Spleen (tissue), 13 donors: ENCODE measurements at places on chromosomes 7 and 10. TPM values are rescaled to one million over a fixed set of nuclear protein-coding genes. Genes with fewer than 3 reads are reported as not detected.

Gene CUZD1
- 1.2 TPM for total RNA-seq

Gene EN2
- total RNA-seq = not detected

DNA sequence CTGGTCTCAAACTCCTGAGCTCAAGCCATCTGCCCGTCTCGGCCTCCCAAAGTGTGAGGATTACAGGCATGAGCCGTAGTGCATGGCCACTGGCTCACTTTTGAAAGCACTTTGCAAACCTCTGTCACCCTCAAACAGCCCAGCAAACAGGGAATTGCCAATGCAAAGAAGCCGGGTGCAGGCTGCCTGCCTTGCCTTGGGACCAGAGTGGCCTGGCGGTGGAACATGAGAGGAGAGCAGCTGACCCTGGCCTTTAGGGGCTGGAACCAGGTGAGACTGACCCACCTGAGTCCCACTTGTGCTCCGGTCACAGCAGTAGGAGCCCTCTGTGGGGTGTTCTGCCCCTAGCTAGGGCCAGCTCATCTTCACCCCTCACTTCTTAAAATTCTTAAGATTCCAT lies 237.1 kb upstream of the GALNT17 start:
- DNase-seq = no peak
- no peaks in the 10 kb centered on the region for H3K4me1 ChIP-seq
- H3K36me3 ChIP-seq = no peaks in the 10 kb centered on the region
- H3K27me3 ChIP-seq = no peaks in the 10 kb centered on the region
- H3K27ac ChIP-seq = no peak overlapping the region

GRCh38 chr7:19139706-19140327 lies 5.4 kb downstream of the FERD3L start:
- peaks cover 32% of the 10 kb centered on the region for H3K27me3 ChIP-seq
- DNase-seq = no peak

GRCh38 chr10:115861864-115862263 lies 411.1 kb downstream of the GFRA1 start:
- no peaks in the 10 kb centered on the region for H3K27me3 ChIP-seq
- H3K27ac ChIP-seq = no peak overlapping the region
- no peak overlapping the region for H3K4me3 ChIP-seq
- DNase-seq = no peak
- H3K36me3 ChIP-seq = no peaks in the 10 kb centered on the region

- no peak for DNase-seq
- no peaks in the 10 kb centered on the region for H3K27me3 ChIP-seq
- H3K4me3 ChIP-seq = no peak overlapping the region
- H3K4me1 ChIP-seq = peaks cover 41% of the 10 kb centered on the region
Measured at GRCh38 chr10:78768041-78768835, 300.5 kb upstream of the ZMIZ1 start.

GRCh38 chr7:147771344-147771743 lies 819.2 kb upstream of the C7orf33 start:
- no peak overlapping the region for H3K4me3 ChIP-seq
- H3K27me3 ChIP-seq = no peaks in the 10 kb centered on the region
- no peaks in the 10 kb centered on the region for H3K4me1 ChIP-seq
- DNase-seq = no peak
- no peaks in the 10 kb centered on the region for H3K36me3 ChIP-seq

Gene MARVELD1
- 21.5 TPM for total RNA-seq

Gene OR2A12
- total RNA-seq = not detected

GRCh38 chr10:47033081-47033480 lies 121.9 kb downstream of the PTPN20 start:
- H3K36me3 ChIP-seq = no peaks in the 10 kb centered on the region
- DNase-seq = no peak
- no peaks in the 10 kb centered on the region for H3K4me1 ChIP-seq
- H3K27me3 ChIP-seq = no peaks in the 10 kb centered on the region

- H3K27me3 ChIP-seq = no peaks in the 10 kb centered on the region
- H3K4me1 ChIP-seq = no peaks in the 10 kb centered on the region
- H3K4me3 ChIP-seq = no peak overlapping the region
- no peak overlapping the region for H3K27ac ChIP-seq
- no peak for DNase-seq
Measured at GRCh38 chr10:93131986-93132385, 58.3 kb downstream of the CYP26A1 start.

DNA sequence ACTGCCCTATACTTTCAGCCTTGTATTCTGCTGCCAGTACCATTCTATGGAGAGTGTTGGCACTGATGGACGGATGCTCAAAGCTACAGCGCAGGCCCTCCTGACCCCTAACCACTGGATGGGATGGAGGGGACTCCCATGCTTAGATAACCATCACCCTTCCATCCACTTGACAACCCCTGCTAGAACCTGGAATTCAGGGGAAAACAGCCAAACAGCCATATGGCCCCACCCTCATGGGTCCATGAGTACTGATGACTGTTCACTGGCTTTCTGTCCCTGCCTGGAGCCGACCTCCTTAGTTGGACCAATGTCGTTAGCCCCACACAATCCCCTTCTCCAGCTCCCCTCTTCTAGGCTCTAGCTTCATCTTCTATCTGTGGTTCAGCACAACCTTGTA lies 16.2 kb downstream of the DUSP5 start:
- H3K4me3 ChIP-seq = no peak overlapping the region
- H3K36me3 ChIP-seq = peaks cover 2% of the 10 kb centered on the region
- peaks cover 13% of the 10 kb centered on the region for H3K4me1 ChIP-seq
